ENCODE measurements at places on chromosomes 2 and 18.

DNA sequence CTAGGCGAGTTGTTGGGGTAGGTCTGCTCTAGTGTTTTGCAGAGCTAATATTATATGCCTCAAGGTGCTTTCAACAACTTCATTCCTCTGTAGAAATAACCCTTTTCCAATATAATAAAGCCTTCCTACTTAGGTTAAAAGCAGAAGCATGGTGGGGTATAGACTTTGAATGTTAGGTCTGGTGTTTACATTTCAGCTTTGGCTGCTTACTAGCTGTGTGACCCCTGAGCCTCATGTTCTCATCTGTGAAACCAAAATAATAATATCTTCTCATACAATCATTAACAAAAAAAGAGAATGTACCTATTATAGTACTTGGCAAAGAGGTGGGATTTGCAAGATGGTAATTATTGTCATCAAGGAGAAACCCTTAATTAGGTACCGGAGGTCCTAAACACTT lies 386.6 kb downstream of the NBAS start:
- DNase-seq, result no peak

GRCh38 chr2:73830871-73831401 lies 2.2 kb downstream of the STAMBP start:
- DNase-seq, result no peak

GRCh38 chr2:133489146-133489545 lies 79.1 kb downstream of the NCKAP5 start:
- DNase-seq, result no peak

DNA sequence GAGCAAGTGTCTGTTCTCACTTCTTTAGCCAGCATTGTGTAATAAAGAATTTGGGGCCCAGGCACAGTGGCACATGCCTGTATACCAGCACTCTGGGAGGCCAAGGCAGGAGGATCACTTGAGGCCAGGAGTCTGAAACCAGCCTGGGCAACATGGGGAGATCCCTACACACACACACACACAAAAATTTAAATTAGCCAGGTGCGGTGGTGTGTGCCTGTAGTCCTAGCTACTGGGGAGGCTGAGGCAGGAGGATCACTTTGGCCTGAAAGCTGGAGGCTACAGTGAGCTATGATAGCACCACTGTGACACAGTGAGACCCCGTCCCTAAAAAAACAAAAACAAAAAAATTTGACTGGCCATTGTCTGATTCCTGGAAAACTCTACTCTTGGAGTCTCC lies 8.3 kb downstream of the REV1 start:
- no peak for DNase-seq

DNA sequence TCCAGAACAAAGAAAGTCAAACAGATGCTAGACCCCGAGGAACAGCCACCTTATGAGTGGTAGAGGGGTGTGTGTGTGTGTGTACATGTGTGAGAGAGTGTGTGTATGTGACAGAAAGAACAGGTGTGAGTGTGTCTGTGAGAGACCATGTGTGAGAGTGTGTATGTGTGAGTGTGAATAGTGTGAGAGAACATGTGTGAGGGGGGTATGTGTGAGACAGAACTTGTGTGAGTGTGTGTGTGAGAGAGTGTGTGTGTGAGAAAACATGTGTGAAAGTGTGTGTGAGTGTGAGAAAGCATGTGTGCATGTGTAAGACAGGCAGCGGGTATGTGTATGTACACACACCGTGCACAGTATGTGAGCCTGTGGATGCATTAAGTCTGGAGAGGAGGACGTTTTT lies 214.3 kb downstream of the SP3 start:
- no peak for DNase-seq

GRCh38 chr2:60965499-60965785 lies 52.1 kb upstream of the PEX13 start:
- no peak for DNase-seq

DNA sequence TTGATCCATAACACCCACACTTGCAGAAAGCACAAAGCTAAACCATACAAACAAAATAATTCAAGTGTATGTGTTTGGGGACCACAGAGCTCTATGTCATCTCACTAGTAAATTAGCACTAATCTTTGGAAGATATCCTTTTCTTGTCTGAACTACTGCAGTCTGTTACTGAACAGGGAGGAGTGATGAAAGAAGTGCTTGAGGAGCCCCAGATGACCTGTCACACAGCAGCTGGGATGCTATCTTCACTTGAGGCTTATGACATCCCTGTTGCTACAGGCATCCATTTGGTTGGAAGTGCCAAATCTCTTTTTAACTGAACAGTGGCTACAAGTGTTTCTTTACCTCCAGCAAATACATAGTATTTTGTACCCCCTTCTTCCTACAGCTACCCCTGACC lies 386.3 kb upstream of the CHAC2 start:
- DNase-seq, result no peak

GRCh38 chr2:203437511-203437910 lies 97.6 kb downstream of the RAPH1 start:
- DNase-seq, result no peak

DNA sequence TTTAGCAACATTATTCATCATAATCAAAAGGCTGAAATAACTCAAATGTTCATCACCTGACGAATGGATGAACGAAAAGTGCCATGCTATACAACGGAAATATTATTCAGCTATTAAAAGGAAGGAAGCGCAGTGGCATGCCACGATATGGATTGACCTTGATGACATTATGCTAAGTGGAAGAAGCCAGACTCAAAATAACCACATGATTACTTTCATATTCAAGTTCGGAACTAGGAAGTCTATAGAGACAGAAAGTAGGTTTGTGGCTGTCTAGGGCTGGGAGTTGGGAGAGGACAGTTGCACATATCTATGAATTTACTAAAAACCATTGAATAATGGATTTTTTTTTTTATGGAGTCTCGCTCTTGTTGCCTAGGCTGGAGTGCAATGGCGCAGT lies 13.4 kb upstream of the PDIA6 start:
- no peak for DNase-seq

DNA sequence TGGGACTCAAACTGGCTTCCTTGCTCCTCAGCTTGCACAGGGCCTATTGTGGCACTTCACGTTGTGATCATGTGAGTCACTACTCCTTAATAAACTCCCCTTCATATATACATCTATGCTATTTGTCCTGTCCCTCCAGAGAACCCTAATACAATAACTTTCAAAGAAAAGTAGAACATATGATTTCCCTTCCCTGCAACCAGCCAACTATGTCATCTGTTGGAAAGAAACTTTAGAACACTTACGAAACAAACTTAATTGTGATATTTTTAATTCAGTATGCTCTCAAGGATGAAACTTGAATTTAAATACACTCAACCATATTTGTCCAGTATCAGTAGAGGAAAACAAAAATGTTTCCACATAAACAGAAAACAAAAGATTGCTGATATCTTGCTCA lies 84.4 kb downstream of the DYM start:
- DNase-seq, result no peak

GRCh38 chr18:6352275-6352674 lies 62.4 kb downstream of the L3MBTL4 start:
- DNase-seq, result no peak

GRCh38 chr2:204545861-204546735 lies 823 bp downstream of the PARD3B start:
- peak; percentile 32 for DNase-seq

DNA sequence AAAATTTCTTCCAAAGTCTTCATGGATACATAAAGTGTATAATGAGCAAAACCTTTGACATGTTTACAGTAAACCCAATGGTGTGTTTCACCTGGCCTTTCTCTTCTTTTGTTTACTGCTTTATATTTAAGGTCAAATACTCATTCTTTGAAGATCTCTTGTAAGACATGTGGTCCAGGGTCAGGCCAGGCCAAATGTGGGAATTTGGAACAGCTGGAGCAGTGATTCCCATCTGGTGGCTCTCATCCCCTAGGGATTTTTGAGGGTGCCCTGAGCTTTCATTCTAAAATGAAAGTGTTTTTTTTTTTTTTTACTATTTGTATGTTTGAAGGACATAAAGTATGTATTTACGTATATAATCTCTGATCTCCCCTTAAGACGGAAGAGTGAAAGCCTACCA lies 13.8 kb upstream of the MGAT5 start:
- DNase-seq, result no peak

GRCh38 chr2:75600461-75601011 lies 39.8 kb upstream of the EVA1A start:
- DNase-seq, result no peak

DNA sequence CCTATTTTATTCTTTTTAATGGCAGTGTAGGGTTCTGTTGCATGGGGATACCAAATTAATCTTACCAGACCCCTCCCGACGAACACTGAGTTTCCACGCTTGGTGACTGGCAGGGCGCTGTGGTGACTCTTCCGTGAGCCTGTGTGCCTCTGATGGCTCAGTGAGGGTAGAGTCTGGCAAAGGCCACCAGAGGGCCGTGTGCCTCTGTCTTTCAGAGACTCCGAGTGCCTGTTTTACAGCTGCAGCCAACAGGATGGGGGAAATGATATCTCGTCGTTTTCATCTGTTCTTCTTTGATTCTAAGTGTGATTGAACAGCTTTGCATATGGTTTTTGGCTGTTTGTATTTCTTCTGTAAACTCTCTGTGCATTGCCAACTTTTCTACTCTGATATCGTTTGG lies 99.8 kb downstream of the ZNF236 start:
- peak; percentile 49 for DNase-seq

- no peak for DNase-seq
These were observed 164.1 kb upstream of the CELF4 start for GRCh38 chr18:37729716-37730115.

GRCh38 chr2:233410196-233410760 lies 56.0 kb downstream of the DGKD start:
- no peak for DNase-seq

DNA sequence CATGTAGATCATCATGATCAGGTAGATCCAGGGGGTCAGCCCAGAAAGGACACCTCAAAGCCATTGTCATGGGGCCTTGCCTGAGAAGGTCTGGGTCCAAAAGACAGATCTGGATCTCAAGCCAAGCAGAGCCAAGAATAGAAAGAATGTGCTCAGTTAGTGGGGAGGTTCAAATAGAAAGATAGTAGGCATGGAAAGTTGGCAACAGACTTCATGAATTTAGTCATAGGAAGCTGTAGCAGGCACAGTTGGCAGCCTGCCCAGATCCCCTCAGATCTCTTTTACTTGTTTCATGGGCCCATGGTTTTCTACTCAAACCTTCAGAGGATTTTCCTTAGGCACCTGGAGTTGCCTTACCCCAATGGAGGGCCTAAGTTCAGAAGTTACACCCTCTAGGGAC lies 767.0 kb downstream of the SLC4A3 start:
- no peak for DNase-seq

DNA sequence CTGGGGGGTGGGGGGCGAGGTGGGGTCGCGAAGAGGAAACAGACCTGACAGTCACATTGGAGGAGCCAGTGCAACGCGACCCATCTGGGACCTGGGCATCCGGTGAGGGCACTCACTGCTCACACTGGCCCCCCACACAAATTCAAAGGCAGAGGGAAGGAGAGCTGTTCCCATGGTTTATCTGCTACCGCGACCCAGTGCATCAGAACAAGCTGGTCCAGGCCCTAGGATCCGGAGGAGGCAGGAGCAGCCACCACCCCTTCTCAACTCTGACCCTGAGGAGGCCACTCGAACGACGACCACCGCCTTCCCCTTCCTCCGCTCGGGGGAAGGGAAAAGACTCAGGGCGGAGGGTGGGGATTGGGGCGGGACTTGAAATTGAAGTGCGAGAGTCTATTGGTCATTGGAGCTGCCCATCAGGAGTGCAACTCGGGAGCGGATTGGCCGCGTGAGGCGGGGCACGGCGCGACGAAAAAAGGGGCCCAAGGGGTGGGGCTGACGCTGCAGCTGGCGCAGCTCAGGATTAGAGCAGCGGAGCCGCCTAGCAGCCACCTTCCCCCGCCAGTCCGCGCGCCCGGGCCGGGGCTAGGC lies at the start of gene CDK5R2:
Gene CDK5R2, plus strand, starts transcription at position 526 of the 591 bp plus-strand sequence. CDS start 155 bp downstream, outside the sequence.
- peak; percentile 96 for DNase-seq

DNA sequence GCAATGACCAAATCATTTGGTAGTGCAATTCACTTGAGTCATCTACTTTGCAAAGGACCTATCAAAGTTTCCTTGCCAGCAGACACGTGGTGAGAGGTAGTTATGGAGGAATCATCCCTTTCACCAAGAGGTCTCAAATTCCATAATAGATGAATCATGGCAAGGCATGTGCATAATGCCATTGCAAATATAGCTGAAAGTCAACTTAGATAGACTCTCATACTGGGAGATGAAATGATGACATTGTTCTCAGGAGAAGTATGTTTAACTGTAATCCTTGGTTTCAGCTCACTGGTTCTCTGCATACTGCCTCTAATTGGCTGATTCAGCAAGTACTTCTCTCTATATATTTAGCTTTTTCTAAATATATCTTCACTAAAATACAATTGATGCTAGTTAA lies 57.2 kb downstream of the CALCRL start:
- DNase-seq, result no peak

DNA sequence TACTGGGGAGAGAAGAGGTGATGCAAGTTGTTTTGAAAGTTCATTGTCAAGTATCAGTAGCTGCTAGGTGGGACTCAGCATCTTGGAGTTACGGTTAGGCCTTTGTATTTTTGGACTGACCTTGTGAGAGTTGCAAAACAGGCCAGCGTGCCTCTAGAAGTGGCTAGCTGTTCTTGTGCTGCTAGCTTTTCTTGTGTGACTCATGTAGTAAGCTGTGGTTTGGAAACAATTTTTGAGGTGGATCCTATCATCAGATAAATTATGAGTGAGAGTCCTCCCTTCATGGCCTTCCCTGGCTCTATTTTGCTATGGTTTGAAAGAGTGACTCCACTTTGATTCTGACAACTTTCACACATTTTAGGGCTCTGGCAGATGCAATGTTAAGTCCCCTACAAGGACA lies 409.2 kb upstream of the HS6ST1 start:
- no peak for DNase-seq

- no peak for DNase-seq
These were observed 36.2 kb downstream of the KIAA2012 start for GRCh38 chr2:202109139-202109736.

- DNase-seq, result no peak
These were observed 4.7 kb downstream of the ESPNL start for GRCh38 chr2:238104691-238105371.

DNA sequence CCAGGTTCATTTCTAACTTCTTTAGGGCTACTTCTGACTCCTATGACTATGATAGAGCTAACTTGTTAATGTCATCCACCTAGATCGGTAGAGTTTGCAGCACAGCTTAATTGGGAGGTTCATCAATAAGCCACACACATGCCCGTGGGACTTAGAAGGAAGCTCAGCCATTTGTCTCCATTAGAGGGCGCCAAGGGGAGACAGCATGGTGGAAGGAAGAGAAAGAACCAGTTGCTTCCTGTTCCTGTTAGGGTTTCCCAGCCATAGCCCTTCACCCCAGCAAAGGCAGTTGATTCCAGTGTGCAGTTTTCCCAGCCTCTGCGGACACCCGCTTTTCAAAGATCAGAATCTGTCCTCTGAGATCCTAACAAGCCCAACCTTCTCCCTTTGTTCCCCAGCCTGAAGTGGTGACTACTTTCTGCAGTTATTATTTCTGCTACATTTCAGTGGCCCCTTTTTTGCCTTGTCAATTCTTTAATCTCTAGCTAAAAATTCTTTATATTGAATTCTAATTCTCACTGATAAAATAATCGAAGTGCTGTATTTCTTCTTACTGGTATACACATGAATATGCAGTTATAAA lies 30.3 kb downstream of the MAIP1 start:
- DNase-seq, result peak; percentile 53

DNA sequence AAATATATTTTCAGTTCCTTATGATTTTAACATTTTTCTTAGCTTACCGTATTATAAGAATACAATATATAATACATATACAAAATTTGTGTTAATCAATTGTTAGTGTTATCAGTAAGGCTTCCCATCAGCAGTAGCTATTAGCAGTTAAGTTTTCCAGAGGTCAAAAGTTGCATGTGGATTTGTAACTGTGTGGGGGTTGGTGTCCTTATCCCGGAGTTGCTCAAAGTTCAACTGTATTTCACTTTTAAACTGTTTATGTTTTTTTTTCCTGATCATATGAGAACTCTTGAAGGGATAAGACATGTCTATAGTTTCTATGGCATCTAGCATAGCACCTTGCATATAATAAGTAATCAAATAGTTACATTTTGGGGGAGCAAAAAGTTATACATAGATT lies 11.9 kb upstream of the MFSD6 start:
- no peak for DNase-seq
